ENCODE measurements at places on chromosomes 3 and 15.

DNA sequence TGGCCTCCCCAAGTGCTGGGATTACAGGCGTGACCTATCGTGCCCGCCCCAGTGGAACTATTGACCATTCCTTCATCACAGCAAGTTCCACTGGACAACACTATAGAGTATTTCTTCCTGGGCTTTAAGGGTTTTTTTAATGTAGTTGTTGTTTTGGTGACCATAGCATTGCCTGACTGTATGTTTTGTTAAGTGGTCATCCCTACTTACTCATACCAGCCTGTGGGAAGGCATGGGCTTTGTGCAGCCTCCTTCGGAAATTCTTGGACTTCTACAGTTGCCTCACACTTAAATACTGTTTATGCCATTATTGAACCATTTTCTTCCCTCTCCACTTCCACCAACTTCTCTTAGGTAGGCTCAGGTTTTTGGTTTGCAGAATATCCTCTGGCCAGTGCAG lies 19.9 kb upstream of the ALPK3 start:
- DNase-seq: no peak

DNA sequence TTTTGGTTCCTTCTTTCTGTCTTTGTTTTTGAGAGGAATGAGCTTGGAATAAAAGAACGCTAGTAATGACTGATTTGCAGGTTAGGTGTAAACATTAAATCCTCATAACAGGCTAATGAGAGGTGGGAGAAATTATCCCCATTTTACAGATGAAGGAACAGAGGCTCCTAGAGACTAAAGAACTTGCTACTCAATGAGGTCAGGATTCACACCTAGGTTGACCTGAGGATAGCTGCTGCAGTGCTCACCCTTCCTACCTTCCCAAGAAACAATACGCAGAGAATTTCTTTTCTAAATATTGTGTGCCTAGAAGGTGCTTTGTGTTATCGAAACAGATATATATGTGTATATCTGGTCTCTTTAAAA lies 106.3 kb downstream of the IGF1R start:
- DNase-seq: no peak

DNA sequence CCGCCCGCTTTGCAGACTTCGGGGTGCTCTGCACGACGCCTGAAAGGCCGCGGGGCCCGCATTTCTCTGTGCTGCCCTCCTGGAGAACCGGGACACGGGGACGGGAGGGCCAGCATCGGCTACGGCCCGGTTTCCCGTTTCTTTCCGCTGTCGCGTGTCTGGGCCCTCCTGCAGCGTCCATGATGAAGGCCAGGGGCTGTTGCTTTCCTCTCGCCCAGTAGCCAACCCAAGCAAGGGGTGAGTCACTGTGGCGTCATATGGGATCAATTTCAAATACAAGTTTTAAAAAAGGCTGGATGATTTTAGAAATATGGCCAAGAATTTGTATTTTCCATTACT lies 435 bp downstream of the SLC35G2 start:
- DNase-seq: peak; percentile 18

GRCh38 chr3:44926921-44927320 lies 49.1 kb downstream of the ZDHHC3 start:
- DNase-seq: no peak
